ENCODE measurements at places on chromosomes 1 and 21.
A peak's percentile ranks its signal among the peaks of the same experiment; 100 is the strongest.

GRCh38 chr1:200409203-200409760, 554 bp downstream of the ZNF281 start:
- no peak for DNase-seq

DNA sequence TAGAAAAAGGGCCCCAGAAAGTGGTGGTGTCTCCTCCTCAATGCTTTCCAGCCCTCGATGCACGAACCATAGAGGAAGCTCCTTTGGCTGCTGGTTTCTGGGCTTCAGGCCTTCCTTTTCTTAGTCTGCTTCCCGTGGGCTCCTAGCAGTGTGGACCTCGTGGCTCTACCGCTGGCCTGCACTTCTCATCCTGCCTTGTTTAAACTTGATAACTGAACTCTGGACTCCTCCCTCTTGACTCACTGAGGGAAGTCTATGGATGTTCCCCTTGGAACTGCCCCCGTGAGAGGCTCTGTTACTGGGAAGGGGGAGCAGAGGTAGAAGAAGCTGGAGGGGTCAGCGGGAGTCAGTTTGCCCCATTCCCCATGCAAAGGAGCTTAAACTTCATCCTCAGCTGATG, 75.3 kb upstream of the WDR26 start:
- peak; percentile 31 for DNase-seq

- DNase-seq, result no peak
These were observed 46.7 kb downstream of the SYF2 start for GRCh38 chr1:25185409-25186160.

- DNase-seq, result no peak
These were observed 56.0 kb upstream of the DPYD start for GRCh38 chr1:97976801-97977200.

DNA sequence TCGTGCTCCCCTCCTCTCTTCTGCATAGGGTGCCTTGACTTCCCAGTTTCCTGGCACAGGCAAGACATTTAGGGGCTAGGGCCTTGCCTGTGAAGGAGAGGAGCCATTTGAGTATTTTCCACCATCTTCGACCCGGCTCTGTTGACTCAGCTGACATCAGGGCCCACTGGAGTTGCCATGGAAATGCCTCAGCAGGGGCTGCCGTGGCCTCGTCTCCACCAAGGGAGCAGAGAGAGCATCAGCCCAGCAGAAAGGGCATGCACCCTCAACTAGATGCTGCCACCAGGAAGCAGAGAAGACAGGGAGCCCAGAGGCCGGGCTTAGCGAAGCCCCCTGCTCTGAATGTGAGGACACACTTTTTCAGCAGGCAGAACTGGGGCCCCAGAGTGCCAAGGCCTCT, 101.9 kb upstream of the ACTL8 start:
- DNase-seq, result no peak

Data from inflammatory macrophage treated with lipopolysaccharide for 1 hour (primary cell).